ENCODE measurements at places on chromosomes 6 and 20. TPM values are rescaled to one million over a fixed set of nuclear protein-coding genes. Genes with fewer than 3 reads are reported as not detected.

DNA sequence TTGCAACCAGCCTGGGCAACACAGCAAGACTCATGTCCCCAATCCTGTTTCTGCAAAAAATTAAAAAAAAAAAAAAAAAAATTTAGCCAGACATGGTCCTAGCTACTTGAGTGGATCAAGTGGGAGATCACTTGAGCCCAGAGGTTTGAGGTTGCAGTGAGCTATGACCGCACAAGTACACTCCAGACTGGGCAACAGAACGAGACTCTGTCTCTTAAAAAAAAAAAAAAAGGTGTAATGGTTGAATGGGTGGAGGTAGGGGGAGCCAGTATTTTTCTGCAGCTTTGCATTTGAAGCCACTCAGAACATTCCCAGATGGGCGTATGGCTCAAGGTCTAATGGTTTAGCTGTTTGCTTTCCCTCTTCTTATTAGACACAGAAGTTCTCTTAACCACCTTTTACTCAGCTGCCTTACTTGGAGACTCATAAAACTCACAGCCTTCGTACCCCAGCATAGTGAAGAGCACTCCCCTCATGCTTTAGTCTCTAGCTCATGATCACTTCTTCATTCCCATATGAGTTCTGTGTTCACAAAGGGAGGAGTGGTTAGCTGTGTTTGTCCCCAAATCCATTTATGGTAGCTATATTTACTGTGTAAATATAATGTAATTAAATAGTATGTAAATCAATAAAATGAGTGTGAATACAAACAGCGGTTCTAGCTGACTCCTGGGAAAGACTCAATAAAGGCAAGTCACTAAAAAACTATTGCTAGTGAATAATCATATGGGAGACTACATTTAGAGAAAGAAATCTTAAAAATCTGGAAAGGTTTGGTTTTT lies 9.0 kb downstream of the FKBP1A start:
- H3K4me1 ChIP-seq, result peaks cover 26% of the 10 kb centered on the region
- no peak overlapping the region for H3K27ac ChIP-seq
- no peak overlapping the region for H3K4me3 ChIP-seq

DNA sequence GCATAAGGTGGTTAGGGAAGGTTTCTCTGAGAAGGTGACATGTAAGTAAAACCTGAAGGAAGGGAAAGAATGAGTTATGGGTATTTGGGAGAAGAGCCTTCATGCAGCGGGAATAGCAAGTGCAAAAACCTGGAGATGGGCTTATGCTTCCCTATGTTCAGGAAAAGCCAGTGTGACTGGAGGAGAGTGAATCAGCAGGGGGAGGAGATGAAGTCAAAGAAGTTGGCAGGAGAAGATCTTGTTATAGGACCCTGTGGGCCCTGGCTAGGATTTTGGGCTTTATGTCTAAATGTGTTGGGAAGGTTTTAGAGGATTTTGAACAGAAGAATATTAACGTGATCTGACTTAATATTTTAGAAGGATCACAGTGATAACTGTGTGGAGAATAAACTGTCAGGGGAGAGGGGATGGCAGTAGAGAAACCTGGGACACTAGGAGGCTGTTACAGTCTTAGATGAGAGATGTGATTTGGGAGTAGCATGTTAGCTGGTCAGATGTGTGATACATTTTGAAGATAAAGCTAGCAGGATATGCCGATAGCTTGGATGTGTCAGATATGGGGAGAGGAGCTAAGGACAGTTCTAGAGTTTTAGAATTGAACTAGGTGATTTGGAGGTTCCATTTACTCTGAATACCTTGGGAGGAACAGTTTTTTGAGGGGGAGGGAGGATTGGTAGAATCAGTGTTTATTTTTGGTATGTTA lies 41.0 kb downstream of the PHF3 start:
- no peaks in the 10 kb centered on the region for H3K36me3 ChIP-seq
- no peaks in the 10 kb centered on the region for H3K4me1 ChIP-seq
- peak overlapping the region; percentile 80 for H3K27ac ChIP-seq
- DNase-seq, result no peak
- H3K4me3 ChIP-seq, result no peak overlapping the region
- H3K27me3 ChIP-seq, result no peaks in the 10 kb centered on the region

- no peak overlapping the region for H3K27ac ChIP-seq
- H3K36me3 ChIP-seq, result no peaks in the 10 kb centered on the region
- H3K27me3 ChIP-seq, result no peaks in the 10 kb centered on the region
Observed at GRCh38 chr20:8078528-8078914, 53.5 kb upstream of the PLCB1 start.

GRCh38 chr20:732727-733126 lies 35.6 kb downstream of the SLC52A3 start:
- H3K4me3 ChIP-seq, result no peak overlapping the region
- no peak for DNase-seq
- H3K27me3 ChIP-seq, result peaks cover 6% of the 10 kb centered on the region
- H3K36me3 ChIP-seq, result no peaks in the 10 kb centered on the region
- no peaks in the 10 kb centered on the region for H3K4me1 ChIP-seq
- no peak overlapping the region for H3K27ac ChIP-seq

DNA sequence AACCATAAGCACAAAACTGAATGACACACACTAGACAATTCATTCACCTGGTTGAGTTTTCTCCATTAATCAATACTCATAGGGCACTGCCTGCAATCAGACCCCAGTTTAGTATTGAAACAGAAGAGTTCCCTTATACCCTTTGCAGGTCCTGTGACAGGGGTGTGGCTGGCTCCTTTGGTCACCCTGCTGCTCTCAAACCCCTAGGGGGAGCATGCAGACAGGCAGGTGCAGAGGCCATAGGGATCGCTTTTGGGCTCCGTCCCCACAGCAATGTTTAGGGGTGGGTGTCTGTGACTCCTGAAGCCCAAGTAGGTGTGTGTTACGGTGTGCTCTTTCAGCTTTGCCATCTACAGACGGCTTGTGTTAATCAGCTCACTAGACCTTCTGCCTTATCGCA lies 210.4 kb downstream of the CENPW start:
- DNase-seq, result no peak
- H3K4me3 ChIP-seq, result no peak overlapping the region
- H3K4me1 ChIP-seq, result no peaks in the 10 kb centered on the region
- H3K27me3 ChIP-seq, result no peaks in the 10 kb centered on the region
- H3K36me3 ChIP-seq, result no peaks in the 10 kb centered on the region

DNA sequence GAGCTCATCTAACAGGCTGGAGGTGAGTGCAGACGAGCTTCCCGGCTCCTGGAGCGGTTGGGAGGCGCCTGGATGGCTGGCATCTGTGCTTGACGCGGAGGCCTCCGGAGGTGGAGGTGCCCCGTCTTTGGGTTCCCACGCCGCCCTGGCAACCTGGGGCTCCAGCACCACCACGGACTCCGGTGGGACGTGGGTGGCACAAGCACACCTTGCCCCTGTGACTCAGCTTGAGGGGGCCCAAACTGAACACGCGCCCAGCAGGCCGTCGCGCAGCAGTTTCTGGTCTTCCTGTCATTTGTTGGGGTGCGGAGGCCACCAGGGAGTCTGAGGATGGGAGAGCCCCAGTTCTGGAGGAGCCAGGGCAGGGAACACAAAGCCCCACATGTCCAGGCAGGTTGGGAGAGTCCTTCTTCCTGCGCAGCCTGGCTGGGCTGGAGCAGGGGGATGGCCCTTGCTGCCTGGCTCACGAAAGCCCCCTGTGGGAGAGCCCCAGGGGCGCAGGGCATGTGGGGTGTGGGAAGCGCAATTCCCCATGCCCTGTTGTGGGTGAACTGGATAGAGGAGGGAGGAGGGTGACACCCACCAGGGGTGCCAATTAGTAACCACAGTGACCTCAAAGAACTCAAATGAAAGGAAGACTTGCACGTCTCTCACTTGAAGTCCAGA lies 1378.6 kb upstream of the DEFB115 start:
- H3K4me3 ChIP-seq, result no peak overlapping the region
- H3K4me1 ChIP-seq, result no peaks in the 10 kb centered on the region
- DNase-seq, result peak; percentile 58

DNA sequence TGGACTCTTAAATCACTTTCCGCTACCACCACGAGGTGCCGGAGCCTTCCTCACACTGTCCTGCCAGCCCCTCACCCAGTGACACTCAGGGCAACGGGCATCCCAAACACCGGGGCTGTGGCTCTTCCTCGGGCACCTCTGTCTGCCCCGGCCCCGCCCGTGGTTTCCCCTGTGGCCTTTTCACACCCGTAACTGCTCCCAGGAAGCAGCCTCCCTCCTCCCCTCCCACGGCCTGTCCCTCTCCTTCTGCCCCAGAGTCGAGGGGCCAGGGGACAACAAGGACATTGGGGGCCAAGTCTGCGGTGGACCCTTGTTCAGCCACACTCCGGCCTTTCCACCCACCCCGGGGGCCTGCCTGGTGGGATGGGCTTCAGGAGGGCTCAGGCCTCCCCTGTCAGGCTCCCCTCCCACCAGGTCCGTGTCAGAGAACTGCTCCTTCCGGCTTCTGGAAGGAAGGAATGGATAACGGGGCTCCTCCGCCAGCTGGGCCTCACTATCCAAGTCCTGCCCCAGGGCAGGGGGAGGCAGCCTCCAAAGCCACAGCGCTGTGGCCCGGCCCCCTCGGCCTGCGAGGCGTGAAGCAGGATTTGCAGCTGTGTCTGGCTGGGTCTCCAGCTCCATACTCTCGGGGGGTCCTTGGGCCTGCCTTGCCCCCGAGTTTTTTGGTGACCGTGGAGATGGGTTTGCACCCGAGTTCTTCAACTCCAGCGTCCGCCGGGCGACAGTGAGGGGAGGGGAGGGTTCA lies 54.7 kb upstream of the CHRNA4 start:
- no peak overlapping the region for H3K27ac ChIP-seq
- H3K4me3 ChIP-seq, result no peak overlapping the region
- H3K27me3 ChIP-seq, result no peaks in the 10 kb centered on the region
- H3K4me1 ChIP-seq, result no peaks in the 10 kb centered on the region
- DNase-seq, result no peak
- no peaks in the 10 kb centered on the region for H3K36me3 ChIP-seq

The KIAA1586 gene
- 4.4 TPM for total RNA-seq

The TAPBP gene
- total RNA-seq, result 122 TPM

All from right lobe of liver (tissue), 6 donors.